ENCODE measurements at places on chromosomes 2 and 18.
A peak's percentile ranks its signal among the peaks of the same experiment; 100 is the strongest.

DNA sequence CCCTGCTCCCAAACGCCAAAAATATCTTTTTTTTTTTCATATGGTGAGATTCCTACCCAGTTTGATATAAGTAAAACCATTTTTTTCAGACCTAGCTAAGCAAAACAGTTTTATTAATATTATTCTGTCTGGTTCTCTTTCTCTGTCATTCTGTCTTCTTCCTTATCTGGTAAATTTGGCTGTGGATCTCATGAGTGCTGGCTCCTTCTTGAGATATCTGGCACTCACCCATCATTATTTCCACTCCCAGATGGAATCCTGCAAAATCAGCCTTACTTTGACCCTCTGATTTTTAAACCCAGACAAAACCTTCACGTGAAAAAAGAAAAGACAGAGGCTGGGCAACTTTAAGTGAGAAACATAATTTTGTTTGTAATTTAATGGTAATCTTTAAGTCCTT, 373.6 kb downstream of the NYAP2 start:
- no peak for DNase-seq

DNA sequence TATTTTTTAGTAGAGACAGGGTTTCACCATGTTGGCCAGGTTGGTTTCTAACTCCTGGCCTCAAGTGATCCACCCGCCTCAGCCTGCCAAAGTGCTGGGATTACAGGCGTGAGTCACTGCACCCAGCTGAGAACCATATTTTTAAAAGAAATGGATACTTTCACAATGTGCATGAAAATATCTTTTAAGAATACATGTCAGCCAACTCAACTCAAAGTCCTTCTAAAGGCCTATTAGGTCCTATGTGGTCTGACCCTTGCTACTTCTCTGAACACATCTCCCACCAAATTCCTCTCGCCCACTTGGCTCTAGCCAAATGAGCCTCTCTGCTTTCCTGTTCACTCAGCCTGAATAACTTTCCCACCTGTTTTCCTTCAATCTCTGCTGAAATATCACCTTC, 119.6 kb downstream of the MTX2 start:
- no peak for DNase-seq

DNA sequence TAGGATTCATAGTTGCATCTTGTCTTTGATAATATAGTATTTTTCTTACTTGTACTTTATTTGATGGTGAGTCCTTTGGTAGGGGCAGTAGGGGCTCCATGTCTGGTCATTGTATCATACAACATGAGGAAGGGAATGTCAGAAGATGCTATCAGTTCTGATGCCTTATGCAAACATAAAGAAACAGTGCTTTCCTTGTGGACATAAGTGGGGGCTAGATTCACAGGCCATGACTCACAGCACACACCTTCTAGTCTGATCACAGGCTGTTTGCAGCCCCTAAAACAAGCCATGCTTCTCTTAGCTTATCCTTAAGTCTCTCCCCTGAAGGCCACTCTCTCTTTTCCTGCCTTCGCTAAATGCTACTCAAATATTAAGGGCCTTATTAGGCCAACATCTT, 10.7 kb upstream of the SLC14A1 start:
- DNase-seq = no peak

DNA sequence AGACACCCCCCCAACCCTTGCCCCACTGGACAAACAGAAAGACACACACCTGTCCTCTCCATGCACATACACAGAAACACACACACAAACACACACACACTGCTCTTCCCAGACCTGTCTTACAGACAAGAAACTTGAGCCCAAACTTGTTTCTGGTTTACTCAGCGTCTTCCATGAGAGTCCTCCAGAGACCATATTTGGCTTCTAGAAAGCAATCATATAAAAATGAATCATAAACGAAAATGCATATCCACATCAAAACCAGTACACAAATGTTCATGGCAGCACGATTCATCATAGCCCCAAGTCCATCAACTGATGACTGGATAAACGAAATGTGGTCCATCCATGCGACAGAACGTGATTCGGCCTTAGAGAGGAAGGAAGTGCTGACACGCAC, 84.2 kb upstream of the ASAP2 start:
- DNase-seq = no peak

DNA sequence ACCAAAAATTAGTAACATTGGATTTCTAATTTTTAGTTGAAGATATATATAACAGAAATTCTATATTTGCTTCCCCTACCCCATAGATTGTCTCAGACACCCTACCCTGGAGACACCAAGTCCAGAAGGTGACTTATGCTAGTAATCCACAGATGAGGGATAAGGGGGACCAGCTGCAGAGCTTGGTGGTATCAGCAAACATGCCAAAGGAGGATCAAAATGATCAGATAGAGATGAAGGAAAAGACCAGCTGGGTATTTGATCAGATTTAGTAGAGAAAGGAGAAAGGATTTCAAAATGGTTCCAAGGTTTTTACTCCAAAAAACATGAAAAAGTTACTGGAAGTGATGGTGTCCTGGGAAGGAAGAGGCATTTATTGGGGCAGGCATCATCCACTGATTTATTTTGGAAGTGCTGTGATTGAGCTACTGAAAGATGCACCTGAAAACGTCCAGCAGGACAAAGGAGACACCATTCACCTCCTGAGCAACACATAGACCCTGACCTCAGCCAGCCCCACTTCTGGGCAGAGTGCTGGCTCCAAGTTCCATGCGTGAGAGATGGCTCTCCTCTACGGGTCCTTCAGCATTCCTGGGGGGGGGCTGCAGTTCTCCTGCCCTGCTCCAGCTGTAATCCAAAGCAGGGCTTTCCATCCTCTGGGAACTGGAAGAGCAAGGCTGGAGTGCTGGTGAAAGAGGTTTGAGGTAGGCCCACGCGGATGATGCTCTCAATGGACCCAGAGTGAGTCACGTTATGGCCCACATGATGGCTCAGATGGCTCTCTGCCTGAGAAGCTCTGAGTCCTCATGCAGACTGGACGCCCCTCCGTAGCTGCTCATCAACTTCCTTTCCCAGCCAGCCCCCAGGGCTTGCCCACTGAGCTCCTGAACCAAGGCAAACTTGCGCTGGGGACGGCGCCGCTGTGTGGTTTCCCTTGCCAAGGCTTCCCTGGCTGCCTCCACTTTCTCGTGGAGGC, 3.7 kb upstream of the LRRFIP1 start:
- DNase-seq = no peak

- no peak for DNase-seq
Observed at GRCh38 chr18:47978141-47978540, 47.7 kb upstream of the SMAD2 start.

DNA sequence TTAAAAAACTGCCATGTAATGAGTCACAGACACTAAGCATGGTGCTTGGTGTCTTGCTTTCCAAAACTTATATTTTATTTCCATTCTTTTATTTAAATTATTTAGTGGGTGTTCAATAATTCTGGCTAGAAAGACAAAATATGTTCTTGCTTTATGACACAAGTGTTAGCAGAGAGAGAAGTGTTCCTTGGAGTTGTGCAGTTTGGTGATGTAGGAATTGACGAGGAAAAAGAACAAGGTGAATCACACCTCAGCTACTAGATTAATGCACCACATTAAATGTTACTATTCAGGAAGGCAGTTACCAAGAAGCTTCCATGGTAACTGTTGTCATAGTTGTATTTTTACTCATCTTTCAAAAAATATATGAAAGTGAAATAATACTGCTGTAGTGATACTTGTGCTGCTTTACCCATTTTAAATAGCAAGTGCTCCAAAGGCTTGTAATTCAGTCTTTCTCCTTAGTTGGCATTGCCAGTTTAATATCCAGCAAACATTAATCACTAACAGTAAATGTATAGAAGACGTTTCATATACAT, 28.3 kb downstream of the ADAM23 start:
- no peak for DNase-seq

- DNase-seq = peak; percentile 76
Observed at GRCh38 chr2:24084386-24085199, at the start of gene TP53I3. TSS of gene TP53I3 (minus strand) at chr2:24084834. CDS start at chr2:24084326, 508 bp downstream.

DNA sequence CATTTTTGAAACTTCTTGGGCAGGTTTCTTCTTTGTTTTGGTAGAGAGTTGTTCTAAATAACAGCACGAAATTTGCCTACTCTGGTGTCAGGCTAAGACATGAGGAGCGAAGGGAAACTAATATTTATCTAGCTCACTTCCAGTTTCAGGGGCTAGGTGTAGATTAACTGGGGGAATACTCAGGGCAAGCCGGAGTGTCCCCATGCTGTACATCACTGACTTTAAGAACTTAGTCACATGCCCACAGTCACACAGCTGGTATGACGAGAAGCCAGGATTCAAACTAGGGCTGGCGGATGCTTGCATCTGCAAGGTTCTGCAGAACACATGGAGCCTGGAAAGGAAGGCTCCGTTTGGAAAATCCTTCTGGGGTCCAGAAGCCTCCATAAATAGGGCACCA, 133.3 kb downstream of the ALPK2 start:
- DNase-seq = no peak

- DNase-seq = no peak
Observed at GRCh38 chr2:183010112-183010511, 28.1 kb downstream of the NCKAP1 start.

GRCh38 chr2:142997231-142997630, 119.8 kb downstream of the KYNU start:
- DNase-seq = no peak

DNA sequence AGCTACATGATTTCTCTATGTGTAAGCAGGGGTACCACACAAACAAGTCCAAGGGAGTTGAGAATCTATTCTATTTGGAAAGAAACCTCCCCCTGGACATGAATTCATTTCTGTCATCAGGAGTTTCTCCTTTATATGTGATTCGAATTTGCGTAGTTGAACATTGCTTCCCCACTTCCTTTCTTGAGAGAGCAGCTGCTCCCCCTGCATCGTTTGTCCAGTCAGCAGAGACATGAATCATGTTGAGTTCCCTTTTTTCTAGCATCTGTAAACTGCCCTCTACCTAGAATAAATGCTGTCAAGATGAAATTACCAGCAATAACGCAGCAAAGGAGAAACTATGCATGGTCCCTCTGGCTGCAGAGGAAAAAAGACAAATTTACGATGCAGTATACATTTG, 73.8 kb downstream of the KIF5C start:
- DNase-seq = no peak

DNA sequence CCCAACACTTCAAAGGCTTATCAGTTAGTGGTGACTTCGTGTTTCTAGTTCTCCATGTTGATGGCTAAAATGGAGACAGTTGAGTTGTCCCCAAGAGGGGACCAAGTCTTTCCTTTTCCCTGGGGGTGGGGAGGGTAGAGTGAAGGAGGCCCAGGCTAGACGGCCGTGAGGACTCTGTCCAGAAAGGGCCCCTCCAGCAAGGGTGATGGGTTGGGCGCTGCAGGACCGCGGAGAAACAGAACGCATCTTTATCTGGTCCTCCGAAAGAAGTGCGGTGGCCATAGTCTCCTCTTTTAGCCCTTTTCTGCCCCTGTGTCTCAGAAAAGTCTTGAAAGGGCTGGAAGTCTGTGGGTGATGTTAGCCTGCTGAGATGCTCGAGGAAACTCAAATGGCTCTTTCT, 153.2 kb downstream of the GLI2 start:
- DNase-seq = no peak

DNA sequence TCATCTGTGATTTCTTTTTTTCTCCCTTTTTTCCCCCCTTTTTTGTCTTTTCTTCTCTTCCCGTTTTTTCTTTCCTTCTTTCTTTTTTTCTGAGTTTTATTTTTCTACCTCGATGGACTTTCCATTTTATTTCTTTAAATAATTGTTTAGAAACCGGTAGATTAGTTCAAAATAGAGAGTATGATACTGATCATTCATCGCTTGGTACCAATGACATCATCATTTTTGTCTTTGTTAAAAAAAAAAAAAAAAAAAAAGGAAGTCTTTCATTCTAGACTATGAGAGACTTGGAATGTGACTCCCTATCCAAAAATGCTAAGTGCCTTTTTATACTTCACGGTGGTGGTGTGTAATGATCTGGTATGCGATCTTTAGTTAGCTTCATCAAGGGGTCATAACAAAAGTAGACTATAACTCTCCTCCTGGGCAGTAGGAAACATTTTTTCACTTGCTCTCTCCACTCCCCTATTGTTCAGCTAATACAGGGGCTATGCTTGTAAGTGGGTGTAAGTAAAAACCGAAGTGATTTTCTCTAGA, 1517.5 kb upstream of the ZEB2 start:
- DNase-seq = no peak

GRCh38 chr2:136874258-136874657, 108.9 kb downstream of the THSD7B start:
- DNase-seq = no peak
